ENCODE measurements at places on chromosomes 4 and X. TPM values are rescaled to one million over a fixed set of nuclear protein-coding genes. Genes with fewer than 3 reads are reported as not detected.

GRCh38 chrX:9301836-9302235 lies 163.0 kb upstream of the TBL1X start:
- no peak for DNase-seq

DNA sequence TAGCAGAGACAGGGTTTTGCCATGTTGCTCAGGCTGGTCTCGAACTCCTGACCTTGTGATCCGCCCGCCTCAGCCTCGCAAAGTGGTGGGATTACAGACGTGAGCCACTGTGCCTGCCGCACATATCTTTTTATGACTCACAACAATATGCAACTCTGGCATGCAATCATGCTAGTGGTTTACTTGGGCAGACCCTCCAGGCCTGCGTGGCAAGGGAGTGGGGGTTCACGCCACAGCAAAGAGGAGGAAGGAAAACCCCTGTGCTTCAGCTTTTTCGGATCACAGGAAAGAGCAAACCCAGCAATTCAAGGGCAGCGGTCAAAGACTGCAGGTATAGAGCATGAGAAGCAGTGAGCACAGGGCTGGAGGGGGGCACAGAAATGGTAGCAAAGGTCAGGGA lies 48.3 kb upstream of the CD99 start:
- DNase-seq, result no peak

- DNase-seq, result no peak
Observed at GRCh38 chrX:118538386-118538785, 42.8 kb downstream of the DOCK11 start.

Gene CORIN
- 1.5 TPM for total RNA-seq

DNA sequence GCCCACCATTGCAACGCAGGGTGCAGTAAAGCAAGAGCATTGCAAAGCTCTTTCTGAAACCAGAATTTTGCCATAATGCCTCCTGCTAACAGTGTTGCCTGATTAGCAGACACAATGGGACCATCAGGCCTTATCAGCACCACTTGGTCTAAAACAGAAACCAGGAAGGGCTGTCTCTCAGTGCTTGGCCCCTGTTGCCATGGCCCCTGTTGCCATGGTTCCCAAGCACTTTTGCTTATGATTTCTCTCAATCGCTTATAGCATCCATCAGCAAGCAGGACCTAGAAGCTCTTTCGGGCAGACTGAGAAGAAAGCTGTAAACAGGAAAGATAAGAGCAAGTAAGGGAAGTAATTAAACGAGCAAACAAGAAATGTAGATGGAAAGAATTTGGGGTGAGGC lies 36.8 kb downstream of the RTL5 start:
- no peak for DNase-seq

- DNase-seq, result no peak
Observed at GRCh38 chrX:19017271-19017670, 33.4 kb upstream of the PHKA2 start.

DNA sequence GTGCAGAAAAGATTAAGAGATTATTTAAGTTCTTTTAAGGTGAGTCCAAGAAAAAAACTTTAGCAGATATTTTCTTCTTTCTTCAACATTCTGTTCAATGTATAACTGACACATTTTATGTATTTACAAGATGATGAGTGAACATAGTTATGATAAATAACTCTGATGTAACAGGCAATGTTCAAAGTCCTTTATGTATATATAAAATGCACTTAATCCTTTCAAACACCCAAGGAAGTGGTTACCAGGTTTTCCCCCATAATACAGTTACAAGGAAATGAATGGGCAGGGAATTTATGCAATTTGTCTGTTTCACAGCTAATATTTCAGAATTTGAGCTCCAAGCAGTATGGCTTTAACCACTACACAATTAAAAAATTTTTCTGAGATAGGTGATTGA lies 8.2 kb downstream of the CXCL3 start:
- DNase-seq, result no peak

Gene PCDH10
- 0.53 TPM for total RNA-seq

DNA sequence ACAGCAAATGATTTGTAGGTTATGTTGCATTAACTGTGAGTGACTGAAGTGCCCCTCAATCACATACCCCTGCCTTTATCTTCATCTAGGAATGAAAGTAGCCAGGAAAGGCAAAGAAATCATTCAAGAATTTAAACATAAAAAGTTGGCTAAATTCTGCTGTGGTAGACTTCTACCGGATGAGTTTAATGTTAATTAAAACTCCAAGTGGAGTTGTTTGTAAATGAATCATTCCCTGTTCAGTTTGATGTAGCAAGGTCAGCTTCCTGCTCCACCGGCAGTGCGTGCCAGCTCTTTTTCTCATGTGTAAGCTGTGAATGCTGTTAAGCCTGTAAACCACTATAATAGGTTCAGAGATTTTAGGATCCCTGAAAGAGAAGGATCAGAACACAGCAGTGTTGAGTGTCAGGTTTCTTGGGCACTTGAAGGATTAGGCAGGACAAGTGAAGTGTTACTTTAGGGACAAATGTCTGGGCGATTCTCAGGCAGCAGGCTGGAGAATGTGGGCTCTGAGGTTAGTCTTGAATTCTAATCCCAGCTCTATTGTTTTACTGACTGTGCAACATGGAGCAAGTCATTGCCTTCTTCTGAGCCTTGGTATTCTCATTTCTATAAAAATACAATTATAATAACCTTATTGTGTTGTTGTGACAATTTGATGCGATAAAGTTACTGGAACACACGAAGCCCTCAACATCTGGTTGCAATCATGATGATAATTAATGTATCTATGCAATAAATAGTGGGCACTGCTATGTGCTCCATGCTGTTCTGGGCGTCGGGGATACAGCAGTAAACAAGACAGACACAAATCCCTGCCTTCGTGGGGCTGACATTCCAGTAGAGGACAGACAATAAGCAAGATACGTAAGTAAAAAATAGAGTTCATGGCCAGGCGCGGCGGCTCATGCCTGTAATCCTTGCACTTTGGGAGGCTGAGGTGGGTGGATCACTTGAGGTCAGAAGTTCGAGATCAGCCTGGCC lies 112.0 kb downstream of the SHROOM3 start:
- DNase-seq, result no peak

DNA sequence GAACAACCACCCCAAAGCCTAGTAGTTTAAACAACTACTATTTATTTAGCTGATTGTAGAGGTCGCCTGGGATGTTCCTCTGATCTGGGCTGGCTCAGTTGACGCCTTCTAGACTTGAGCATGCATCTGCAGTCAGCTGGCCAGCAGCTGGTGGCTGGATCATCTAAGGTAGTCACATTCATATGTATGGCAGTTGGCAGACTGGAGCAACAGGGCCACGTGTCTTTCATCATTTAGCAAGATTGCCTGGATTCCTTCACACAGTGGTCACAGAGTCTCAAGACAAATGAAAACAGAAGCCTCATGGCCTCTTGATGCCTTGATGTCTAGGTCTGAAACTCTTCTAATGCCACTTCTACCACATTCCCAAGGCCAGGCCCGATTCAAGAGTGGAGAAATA lies 220.6 kb upstream of the S100G start:
- DNase-seq, result no peak

- DNase-seq, result no peak
Observed at GRCh38 chrX:71632923-71633657, 14.8 kb upstream of the CXCR3 start.

GRCh38 chr4:14908635-14909034 lies 93.6 kb upstream of the CPEB2 start:
- no peak for DNase-seq

DNA sequence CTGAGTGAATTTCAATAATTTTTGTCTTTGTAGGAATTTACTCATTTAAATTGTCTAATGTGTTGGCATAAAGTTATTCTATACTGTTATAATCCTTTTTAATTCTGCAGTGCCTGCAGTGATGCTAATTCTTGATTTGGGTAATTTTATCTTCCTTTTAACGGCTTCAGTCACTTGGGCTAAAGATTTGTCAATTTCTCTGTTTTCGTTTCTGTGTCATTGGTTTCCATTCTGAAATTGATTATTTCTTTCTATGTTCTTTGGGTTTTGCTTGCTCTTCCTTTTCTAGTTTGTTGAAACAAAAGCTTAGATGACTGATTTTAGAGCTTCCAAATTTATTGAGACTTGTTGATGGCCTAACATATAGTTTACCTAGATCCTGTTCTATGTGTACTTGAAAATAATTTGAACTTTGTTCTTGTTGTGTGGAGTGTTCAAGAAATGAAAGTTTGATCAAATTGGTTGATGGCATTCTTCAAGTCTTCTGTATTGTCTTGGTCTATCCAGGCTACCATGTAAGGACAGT lies 89.4 kb downstream of the TNIP2 start:
- no peak for DNase-seq
